ENCODE measurements at places on chromosomes 11 and 22. TPM values are rescaled to one million over a fixed set of nuclear protein-coding genes. Genes with fewer than 3 reads are reported as not detected.

DNA sequence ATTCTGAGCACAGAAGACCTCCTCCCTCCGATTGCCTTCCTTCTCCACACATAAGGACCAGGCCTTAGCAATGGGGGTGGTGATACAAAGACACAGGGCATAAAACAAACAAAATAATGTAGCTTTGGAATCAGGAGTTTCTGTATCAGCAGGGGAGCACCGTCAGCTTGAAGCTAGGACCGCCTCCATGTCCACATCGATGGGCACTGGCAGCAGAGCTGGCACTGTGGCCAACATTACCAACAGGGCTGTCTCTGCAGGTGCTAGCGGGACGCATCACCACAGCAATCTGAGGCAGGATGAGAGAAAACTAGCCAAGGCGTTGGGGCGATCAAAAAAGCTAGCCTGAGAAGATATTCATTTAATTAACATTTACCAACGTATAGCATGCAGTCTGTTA lies 201.4 kb downstream of the MAML2 start:
- DNase-seq = no peak

- DNase-seq = no peak
These were observed 170.1 kb upstream of the B3GAT1 start for GRCh38 chr11:134581966-134582769.

DNA sequence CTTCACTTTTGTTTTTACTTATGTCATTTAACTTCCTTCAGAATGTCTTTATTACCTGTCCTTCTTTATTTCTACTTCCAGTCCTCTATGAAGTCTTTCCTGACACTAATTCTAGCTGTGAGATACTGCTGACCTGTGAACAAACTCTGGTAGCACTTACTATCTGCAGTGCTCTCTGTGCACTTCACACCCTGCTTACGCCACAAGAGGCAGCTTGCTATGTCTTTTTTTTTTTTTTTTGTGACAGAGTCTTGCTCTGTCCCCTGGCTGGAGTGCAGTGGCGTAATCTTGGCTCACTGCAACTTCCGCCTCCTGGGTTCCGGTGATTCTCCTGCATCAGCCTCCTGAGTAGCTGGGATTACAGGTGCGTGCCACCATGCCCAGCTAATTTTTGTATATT lies 10.7 kb downstream of the STIM1 start:
- no peak for DNase-seq

GRCh38 chr22:24731761-24732160 lies 42.8 kb downstream of the PIWIL3 start:
- no peak for DNase-seq

DNA sequence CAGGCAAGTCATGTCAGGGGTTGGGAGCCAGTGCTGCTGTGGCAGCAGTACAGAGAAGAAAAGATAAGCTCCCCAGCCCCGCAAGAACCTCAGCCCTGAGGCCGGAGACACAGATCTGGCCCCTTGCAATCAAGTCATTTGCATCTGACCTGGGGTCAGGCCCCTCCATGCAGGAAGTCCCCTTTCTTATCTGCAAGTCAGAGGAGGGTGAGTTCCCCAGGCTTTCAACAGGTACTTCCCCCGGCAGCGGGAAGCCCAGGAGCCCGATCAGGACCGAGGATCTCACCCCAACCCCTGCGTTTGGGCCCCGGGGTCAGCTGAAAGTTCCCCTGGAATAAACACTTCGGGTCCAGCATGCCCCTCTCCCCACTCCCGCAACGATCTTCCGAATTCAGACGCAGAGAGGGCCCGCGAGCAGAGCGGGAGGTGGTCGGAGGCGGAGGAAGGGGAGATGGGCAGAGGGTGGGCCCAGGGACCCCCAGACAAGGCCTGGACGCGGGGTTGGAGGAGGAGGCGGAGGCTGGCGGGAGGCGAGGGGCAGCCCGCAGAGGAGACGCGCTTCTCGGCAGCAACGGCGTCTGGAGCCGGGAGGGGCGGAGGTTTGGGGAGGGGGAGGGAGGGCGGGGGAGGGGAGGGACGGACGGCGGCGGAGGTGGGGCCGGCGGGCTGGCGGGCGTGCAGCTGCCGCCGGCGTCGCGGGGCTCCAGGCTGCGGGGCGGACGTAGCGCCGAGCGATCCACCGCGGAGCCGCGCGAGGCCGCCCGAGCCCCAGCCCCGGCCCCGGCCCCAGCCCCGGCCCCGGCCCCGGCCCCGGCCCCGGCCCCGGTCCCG lies at the start of gene TSPAN18:
TSS of gene TSPAN18 (plus strand) at position 680 of the 831 bp plus-strand sequence. CDS start 179,455 bp downstream, outside the sequence.
- no peak for DNase-seq

DNA sequence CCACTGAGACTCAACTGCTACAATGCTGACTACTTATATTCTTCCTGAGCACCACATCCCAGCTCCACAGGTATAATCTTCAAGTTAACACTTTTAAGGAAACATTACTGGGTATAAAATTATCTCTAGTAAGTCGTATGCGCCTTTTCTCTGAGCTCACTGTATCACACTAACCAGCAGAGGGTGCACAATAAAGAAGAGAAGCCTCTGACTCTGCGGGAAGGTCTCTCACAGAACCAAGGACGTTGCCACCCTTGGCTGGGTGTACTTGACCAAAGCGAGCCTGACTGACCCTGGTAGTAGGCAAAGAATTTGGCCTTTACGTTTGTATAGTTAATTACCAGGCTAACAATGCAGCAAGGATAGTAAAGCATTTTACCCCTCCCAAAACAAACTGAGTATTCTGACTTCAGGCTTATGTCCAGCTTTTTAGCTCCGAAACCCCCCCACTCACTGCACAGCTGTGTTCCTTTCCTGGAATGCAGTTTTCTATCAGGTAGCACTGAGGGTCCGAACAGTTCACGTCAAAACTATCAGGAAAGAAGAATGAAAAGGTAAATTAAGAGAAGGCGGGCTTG lies at the start of gene BTBD18:
TSS of gene BTBD18 (minus strand) at position 144 of the 578 bp plus-strand sequence. CDS start 631 bp downstream, outside the sequence.
- peak; percentile 58 for DNase-seq

DNA sequence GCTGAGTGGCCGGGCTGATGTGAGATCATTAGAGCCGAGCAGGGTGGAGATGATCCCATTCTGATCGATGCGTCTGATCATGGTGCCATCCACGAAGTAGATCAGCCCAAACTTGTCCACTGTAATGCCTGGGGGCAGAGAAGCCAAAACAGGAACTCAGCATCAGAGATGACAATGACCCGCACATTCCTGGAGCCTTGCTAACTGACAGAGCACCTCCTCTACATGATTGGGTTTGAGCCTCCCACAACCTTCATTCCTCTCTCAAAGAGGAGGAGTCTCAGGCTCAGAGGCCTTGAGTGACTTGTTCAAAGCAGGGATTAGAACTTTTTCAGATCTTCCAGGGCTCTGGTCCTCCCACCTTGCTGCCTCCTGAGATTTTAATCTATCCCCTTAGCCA lies 133.7 kb upstream of the NARS2 start:
- DNase-seq = peak; percentile 39

DNA sequence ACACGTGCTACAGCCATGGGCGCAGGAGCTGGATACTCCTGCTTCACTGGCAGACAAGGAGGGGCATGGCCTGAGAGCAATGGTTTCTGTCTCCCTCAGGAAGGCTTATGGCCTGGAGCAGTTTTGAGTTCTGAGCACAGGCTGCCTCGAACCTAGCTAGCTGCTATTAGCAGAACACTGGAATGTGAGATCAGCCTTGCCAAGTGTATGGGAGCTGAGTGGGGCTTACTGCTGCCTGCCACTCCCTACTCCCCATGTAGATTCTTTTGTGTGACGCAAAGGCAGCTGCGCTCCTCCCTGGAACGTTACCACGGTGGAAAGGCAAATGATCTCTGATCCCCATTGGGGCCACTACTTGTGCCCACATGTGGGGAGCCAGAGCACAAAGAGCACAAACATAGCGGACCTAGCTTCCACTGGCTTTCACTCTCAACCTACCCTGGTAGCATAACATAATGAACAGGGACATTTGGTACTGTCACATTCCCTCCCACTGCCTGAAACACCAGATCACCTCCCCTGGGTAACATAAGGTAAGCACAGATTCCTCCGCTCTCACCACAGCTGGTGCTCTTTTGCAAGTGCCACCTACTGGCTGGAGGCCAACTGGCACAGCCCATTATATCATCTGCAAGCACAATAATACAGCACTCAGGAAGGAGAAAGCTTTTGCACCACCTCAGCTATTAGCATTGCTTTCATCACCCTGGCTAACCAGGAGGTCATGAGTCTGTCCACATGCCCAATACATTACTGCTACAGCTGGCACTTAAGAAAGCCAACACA lies 84.6 kb upstream of the GUCY1A2 start:
- no peak for DNase-seq

DNA sequence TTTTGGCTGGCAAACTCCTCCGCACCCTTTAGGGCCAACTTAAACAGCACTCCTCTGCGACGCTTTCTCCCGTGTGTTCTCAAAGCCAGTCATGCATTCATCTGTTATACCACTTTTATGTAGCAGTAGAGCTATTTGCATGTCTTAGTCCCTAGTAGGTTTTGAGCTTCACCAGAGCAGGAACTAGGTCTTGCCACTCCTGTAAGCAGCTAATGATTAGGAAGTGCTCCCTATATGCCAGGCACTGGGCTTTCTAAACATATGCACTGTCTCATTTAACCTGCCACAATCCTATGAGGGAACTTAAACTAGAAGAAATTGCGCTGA lies 180.8 kb downstream of the DBX1 start:
- no peak for DNase-seq

GRCh38 chr11:18254781-18255361 lies 6.4 kb upstream of the SAA2 start:
- DNase-seq = no peak

DNA sequence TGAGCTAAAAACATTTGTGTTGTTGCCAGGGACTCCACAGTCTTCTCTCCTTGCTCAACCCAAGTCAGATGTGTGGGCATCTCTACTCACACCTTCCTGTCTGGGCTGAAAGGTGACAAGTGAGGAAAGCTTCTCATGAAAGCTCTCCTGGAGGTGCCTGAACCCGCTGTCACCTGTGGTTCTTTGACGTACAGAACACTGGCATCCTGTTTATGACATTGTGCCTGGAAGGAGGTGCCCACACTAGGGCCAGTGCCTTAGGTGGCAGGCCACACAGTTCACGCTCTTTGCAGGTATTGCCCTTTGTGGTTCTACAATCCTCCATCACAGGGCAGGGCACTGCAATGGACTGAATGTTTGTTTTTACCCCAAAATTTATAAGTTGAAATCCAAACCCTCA lies 108.5 kb downstream of the CD44 start:
- DNase-seq = no peak

- DNase-seq = no peak
These were observed 1196.8 kb downstream of the BRD1 start for GRCh38 chr22:48630848-48631247.

- no peak for DNase-seq
These were observed 26.2 kb downstream of the OR2AG2 start for GRCh38 chr11:6745465-6746015.

DNA sequence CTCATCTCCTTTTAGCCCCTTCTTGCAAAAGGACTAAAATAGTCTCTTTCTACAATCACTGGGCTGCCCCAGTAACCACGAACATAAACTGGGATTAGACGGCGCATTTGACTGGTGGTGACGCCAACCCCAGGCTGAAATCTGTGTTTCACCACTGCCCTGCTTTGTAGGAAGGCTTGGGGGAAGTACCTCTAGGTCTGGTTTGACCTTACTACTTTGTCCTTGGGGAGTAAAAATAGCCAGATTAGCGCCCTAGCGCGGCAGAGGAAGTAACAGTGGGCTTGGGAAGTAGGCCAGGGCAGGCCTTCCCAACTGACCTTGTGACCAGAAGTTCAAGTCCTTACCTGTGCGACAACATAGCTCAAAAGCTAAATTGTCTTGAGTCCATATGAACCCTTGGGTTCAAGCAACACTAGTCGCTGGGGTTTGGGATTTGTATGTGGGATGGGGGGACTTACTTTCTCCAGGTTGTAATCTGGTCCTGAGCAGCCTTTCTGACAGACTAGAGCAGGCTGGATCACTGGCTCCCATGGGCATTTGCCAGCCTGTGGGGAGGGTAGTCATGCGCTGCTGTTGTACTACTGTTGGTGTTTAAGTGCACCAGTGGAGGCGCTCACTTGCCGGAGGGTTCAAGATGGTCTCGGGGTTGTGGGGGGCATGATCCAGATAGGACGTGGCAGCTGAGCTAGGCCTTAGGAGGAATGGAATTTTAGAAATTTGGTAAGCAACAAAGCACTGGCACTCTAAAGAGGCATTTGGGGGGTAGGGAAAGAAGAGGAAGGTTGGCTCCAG lies 953 bp upstream of the PACS1 start:
- peak; percentile 63 for DNase-seq

DNA sequence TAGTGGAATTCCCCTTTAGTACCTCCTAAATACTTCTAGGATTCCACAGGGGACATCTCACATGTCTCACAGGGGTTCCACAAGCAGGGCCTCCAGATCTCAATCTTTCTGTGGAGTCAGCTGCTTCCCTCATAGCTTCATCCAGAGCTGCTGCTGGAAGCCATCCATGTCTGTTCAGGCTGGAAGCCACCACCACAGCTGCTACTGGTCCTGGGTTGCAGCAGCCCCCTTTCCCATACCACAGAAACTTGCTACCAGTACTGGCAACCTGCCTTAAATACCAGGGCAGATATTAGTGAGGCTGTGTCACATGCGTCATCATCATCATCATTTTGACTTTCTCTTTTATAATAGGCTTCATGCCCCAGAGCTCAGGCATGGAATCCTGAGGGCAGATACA lies 242.7 kb upstream of the NCAM1 start:
- no peak for DNase-seq

GRCh38 chr11:116641561-116642045 lies 131.2 kb downstream of the BUD13 start:
- DNase-seq = no peak

DNA sequence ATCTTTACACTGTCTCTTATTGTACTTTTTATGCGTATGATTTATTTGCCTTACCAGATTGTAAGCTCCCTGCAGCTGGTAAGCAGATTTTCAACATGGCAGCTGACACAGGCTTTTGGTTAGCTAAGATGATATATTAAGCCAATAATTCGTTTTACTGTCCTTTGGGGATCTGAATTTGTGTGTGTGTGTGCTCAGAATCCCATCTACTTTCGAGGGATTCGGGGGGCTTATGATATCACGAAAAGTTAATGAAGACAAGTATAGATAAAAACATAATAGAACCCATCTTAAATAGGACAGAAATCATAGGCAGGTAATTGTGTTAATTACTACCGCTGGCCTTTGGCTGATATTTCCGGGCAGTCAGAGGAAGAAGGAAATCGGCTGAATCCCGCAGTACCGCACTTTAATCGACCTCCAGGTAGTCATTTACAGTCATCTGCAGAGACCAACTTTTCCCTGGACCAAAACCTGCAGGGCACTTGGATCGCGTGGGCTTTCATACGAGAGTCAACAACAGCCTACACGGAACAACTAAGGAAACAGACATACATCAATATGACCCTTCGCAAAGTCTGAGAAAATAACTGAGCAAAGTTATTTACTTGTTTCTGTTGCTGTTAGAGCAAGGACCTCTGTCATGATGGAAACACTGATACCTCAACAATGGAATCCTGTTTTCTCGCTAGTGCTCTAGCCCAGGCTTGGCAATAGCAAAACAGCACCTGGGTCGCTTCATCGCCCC lies 802 bp downstream of the KBTBD3 start:
- no peak for DNase-seq

GRCh38 chr11:69238573-69239351 lies 55.2 kb upstream of the MYEOV start:
- no peak for DNase-seq

Gene MMP10
- not detected for polyA plus RNA-seq

Gene MS4A8
- polyA plus RNA-seq = not detected

Gene C11orf86
- not detected for polyA plus RNA-seq

Gene EIF3F
- polyA plus RNA-seq = 271 TPM

Gene SDHAF2
- 91.5 TPM for polyA plus RNA-seq

Gene CSNK1E
- polyA plus RNA-seq = 276 TPM

Gene CLDN5
- polyA plus RNA-seq = 0.21 TPM

Gene STK33
- 2.6 TPM for polyA plus RNA-seq

Gene CFL1
- 2,466 TPM for polyA plus RNA-seq
